ENCODE measurements at places on chromosomes 1 and 21.

DNA sequence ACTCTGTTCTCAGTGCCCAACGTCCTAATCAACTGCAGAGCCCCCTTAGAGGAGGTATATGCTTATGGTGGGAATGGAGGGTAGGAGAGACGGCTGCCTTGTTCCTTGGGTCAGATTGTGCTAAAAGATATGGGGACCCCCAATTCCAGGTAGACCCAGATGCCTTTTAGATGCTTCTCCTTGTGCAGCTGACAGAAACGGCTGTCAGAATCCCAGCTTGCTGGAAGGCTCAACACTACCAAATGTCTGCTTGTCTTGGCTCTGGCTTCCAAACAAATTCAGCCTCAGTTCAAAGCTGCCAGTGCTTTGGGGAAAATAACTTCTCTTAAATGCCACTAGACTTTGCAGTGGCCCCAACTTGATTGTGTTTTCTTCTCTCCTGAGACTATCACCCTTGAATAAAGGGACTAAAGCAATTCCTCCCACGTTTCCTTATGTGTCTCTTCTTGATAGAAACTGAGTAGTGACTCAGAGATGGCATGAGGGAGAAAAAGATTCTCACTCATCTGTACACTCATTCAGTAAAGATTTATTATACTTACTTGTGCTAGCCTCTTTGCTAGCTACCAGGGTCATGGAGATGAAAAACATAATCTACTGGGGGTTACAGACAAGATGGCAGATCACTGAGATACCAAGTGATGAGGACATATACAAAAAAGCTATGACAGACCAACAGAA, 3.4 kb upstream of the RNF19B start:
- DNase-seq: no peak

- no peak for DNase-seq
These were observed 141.6 kb upstream of the SLC45A1 start for GRCh38 chr1:8176279-8176678.

- DNase-seq: no peak
These were observed 149.6 kb downstream of the RHOU start for GRCh38 chr1:228884615-228885566.

GRCh38 chr1:230028602-230029223, 38.3 kb upstream of the GALNT2 start:
- peak; percentile 24 for DNase-seq

DNA sequence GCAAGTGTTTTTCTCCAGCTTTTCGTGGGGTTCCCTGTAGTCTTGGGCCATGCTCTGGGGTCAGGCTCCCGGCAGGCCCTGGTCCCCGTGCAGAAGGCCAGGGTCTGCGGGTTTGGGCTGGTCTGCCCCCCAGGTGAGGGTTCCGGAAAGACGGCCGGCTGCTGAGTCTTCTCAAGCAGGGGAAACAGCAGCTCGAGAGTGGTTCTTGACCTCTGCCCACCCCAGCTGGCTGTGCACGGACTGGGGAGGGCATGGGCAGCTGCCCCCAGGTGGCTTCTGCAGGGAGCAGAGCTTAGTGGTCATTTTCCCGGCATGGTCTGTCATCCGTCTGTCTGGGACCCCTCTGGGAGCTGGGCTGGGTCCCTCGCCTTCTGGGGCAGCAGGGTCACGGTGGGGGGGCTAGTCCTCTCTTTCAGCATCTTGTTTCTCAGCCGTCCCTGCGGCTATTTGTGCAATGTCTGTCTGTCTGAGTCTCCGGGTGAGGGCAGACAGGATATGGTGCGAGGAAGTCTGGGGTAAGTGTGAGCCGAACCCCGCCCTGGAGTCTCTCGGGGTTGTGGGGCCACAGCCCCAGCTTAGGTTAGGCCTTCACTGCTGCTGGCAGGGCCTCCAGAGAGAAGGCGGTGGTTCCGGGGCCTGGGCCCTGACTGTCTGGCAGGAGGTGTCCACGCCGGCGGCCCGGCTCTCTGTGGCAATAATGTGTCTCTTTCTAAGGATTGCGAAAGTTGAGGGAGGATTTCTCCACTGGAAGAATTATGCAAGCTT, 6.1 kb downstream of the SKI start:
- no peak for DNase-seq

Measured in NCI-H187 (cell line).